ENCODE measurements at places on chromosomes 3 and 15. TPM values are rescaled to one million over a fixed set of nuclear protein-coding genes. Genes with fewer than 3 reads are reported as not detected.

TTLL13 gene
- total RNA-seq: 0.18 TPM

FRG2C gene
- 0.09 TPM for total RNA-seq

DNA sequence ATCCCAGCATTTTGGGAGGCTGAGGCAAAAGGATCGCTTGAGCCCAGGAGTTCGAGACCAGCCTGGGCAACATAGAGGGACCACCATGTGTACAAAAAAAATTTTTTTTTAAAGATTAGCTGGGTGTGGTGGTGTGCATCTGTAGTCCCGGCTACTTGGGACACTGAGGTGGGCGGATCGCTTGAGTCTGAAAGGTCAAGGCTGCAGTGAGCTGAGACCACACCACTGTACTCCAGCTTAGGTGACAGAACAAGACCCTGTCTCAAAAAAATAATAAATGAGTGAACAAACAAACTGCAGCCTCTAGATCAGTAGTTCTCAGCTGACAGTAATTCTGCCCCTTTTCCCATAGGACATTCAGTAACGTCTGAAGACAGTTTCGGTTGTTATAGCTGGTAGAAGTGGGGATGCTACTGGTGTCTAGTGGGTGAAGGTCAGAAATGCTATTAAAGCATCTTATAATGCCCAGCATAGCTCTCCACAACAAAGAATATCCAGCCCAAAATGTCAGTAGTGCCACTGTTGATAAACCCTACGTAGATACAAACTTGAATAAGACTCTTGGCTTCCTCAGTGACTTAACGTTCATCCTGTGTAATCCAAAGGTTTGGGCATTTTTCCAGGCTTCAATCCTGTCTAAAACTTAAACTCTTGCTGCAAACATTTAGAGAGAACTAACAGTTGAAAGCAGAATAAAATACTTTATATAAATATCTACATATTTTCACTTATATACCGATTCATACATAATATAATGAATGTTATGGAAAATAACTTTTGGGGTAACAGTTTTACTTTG is 10.6 kb downstream of the SMC4 start:
- DNase-seq: no peak

- DNase-seq: no peak
These were observed 862.5 kb downstream of the FHIT start for GRCh38 chr3:60388731-60389130.

All from WTC11 (cell line).